ENCODE measurements at places on chromosomes 6 and 20.

- ATAC-seq, result no peak
Observed at GRCh38 chr6:65999288-65999791, 292.3 kb upstream of the EYS start.

- no peak for ATAC-seq
Observed at GRCh38 chr20:57742507-57743181, 32.8 kb upstream of the PMEPA1 start.

GRCh38 chr20:20782231-20782630, 69.8 kb upstream of the RALGAPA2 start:
- ATAC-seq, result no peak

GRCh38 chr6:12289365-12289919, 719 bp upstream of the EDN1 start:
- peak; percentile 65 for ATAC-seq

DNA sequence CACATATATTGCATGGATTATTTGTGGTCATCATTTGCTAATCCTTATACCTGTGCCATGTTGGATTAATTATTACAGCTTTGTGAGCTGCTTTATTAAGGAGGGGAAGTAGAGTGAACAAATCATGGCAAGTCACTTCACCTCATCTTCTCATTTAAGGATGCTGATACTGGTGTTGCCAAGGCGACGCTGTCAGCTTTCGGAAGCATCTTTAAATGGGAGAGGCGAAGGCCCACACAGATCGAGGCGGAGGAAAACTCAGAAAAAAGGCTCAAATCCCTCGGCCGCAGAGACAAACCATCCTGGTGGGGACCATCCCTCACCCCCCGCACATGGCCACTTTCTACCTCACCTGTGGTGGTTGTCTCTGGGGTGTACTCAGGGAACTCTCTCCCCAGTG, 34.8 kb downstream of the FAM110A start:
- no peak for ATAC-seq
